ENCODE measurements at places on chromosomes 3 and 15.

- DNase-seq, result no peak
These were observed 54.6 kb upstream of the TOP2B start for GRCh38 chr3:25719321-25719720.

GRCh38 chr3:37762698-37763097, 99.0 kb upstream of the CTDSPL start:
- no peak for DNase-seq

GRCh38 chr15:29542994-29543393, 273.4 kb upstream of the NSMCE3 start:
- DNase-seq, result no peak

DNA sequence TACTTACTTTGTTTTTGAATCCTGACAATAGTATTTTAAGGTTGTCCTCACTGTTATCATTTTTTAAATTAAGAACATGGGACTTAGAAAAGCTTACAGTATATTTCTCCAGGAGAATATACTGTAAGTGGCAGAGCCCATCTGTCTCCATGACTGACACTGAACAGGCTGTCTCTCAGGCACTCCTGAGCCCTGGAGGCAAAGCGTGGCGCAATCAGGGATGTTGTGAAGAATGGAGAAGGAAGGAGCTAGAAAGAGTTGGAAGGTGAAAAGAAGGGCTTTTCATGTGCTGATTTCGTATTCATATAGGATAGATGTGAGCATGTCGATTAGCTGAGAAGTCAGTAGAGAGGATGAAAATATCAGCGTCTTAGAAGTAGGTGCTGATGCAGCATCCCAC, 41.5 kb downstream of the FGF12 start:
- no peak for DNase-seq

DNA sequence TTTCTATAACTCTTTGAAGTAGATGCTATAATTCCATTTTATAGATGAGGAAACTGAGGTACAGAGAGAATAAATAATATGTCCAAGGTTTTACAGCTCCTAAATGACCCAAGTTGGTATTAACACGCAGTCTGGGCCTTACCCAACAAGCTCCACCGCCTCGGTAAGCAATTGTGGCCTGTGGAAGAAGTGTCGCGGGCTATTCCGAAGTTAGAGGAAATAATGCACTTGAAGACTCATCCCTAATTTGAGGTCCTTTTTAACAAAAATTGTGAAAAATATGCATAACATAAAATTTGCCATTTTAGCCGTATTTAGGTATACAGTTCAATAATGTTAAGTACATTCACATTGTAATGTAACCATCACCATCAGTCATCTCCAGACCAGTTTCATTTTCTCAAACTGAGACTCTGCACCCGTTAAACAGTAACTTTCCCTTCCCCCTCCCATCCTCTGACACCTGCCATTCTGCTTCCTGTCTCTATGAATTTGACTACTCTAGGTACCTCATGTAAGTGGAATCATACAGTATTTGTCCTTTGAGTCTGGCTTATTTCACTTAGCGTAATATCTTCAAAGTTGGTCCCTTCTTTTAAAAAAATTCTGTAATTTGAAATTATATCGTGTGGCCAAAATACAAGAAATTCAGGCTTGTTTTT, 18.2 kb downstream of the IDH3A start:
- DNase-seq, result no peak

- no peak for DNase-seq
These were observed 784 bp upstream of the SAMMSON start for GRCh38 chr3:69998759-69999139.

DNA sequence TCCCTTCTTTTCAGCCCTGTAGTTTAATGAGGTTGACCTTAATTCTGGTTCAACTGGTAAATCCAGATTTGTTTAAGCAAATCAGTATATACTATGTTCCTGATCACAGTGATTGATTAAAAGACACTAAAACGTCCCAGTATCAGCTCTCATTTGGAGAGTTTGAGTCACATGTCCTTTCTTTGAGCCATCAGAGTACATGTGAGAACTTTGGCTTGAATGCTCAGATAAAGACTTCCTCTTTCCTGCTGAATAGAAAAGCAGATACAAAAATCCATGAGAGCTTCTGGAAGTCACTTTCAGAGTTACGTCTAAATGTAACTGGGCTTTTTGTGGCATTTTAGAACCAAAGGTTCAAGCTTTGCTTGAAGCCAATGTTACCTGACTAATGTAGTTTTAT, 341.8 kb upstream of the SATB1 start:
- DNase-seq, result no peak

DNA sequence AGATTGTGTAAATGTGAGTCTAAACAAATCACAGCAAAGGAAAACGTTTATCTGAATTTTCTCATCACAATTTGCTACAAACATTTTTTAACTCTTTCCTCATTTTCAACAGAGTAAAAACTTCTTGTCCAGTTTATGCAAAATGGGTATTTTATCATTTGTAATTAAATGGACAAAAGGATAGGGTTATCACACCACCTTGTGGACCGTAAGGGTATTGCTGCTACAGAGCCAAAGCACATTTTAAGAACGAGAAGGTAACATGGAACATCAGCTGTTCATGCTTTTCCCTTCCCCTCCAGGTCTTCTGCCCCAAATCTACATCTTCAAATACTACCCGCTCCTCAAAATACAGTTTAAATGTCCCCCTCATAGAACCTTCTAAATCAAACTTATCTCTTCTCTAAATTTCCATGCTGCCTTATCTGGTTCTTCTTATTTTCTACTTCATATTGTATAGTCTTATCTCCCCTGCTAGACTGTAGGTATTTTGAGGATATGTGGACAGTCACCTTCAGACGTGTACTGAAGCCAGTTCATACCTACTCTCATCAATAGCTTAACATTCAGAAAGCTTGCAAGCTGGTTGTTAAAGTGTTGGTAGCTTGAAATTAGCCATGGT, 12.8 kb upstream of the SETMAR start:
- DNase-seq, result no peak

GRCh38 chr3:10137178-10137577, 4.4 kb upstream of the VHL start:
- DNase-seq, result no peak

- no peak for DNase-seq
These were observed 188.3 kb downstream of the IL5RA start for GRCh38 chr3:2921903-2922302.

DNA sequence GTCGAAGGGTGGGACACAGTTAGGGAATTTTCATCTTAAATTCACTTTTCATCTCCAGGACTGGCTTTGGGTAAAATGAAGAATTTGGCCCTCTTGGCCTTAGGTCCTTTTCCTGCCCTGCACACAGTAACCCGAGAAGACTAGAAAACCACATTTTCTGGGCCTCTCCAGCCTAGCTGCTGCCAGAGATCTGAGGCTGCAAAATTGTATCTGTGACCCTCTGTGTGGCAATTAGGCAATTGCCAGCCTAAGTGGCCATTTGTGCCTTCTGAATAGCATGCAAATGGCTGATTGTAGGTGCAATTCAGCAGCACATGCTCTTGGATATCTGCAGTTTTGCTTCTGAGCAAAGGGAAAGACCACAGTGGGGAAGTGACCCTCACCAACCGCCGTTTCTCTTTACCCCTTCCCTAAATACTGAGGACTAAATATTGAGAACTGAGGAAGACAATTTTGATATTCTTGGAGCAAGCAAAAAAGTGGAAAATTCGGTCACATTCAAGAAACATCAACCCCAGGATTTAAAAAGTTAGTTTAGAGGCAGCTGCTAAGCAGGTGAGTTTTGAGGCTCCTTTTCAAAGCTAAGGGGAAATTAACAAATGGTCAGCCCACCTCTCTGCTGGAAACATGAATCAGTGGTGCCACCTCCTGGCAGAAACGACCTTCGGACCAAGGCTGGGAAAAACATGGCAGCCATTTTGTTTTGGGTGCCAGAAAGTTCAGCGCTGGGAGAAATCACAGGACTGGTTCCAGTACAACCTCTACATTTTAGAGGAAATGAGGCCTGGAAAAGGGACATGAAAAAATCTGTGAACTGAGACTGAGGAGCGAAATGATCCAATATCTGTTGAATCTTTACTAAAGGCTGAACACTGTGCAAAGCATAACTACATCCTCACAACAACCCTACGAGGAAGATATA, 56.6 kb upstream of the PRTG start:
- peak; percentile 15 for DNase-seq

GRCh38 chr3:70358978-70359580, 46.6 kb upstream of the MDFIC2 start:
- no peak for DNase-seq

DNA sequence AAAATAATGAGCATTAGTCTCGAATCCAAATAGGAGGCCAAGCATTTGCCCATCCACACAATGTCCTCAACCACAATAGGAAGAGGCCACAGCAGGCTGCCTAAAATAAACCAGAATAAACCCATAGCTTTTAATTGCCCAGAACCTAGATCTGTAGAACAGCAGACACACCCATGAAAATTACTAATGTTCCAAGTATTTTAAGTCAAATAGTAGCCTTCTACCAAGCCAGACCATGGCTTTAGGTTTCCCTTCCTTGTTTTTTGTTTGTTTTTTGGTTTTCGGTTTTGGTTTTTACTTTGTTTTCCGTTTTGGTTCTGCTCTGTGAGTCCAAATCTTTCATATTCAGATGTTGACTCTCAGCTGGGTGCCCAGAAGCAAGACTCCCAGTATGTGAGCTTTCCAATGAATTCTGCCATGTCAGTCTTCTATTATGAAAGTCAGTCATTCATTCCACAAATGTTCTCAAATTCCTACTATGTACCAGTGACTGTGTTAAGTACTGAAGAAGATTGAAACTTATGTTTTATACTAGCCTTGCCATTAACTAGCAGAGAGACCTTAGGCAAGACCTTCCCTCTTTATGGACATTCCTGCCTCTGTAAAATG, 57.8 kb upstream of the BOC start:
- DNase-seq, result no peak

GRCh38 chr3:149366941-149367840, 10.3 kb downstream of the TM4SF1 start:
- DNase-seq, result no peak

- no peak for DNase-seq
These were observed 423.0 kb upstream of the TPM1 start for GRCh38 chr15:62619526-62619925.

DNA sequence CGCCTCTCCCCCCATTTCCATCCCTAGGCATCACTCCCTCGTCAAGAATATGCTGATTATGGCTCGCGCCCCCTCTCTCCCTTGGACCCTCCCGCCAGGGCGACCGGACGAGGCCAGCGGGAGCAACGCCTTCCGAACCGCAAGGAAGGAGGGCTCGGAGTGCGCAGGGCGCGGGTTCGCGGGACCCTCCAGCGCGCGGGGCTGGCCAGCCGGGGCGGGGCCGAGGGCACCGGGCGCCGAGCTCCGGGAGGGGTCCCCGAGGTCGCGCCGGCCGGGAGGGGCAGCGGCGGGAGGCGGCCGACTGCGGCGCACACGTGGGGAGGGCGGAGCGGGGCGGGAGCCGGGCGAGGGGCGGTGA, 483 bp downstream of the EHD4 start:
- DNase-seq, result no peak

GRCh38 chr3:138946663-138947494, at the start of the genes FOXL2 and FOXL2NB:
Gene FOXL2, minus strand, starts transcription at chr3:138947137. Its CDS starts 415 bp downstream, at chr3:138946722.
Gene FOXL2NB, plus strand, starts transcription at chr3:138947217. Its CDS starts 148 bp downstream, at chr3:138947365.
- DNase-seq, result no peak

DNA sequence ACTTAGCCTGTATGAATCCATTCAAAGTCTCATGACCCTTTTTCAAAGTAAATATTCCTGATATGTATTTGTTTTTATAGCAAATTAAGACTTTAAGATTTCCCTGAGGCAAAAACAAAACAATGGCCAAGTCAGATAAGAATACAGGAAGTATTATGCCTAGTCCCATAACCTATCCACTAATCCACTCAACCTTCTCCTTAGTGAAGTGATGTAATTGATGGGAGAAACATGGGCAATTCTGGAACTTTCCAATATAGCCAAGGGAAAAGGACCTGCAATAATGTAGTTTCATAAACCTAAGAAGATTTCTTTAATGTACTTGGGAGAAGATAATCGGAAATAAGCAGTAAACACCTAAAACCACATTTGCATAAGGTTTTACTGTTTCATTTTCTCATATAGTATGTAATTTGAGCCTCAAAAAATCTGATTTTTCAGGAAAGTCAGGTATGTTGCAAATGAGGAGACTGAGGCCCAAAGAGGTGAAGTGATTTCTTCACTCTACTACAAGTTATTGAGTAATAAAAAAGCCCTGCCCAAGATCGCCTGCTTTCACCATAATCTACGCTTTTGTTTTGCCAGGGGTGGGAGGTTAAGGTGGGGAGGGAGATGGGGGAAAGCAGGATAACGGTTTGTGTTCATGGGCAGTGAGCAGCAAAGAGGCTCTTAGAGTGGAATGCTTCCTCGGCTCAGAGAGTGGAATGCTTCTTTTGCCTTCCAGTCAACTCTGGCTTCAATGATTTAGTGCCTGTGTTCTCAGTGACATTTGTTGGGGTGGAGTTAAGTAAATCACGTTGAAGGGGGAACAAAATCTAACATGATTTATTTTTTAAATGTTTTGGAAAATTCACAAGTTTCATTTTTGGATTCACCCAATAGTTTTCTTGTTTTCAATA, 95.0 kb upstream of the FNDC3B start:
- no peak for DNase-seq

- DNase-seq, result no peak
These were observed 207.5 kb upstream of the NR2F2 start for GRCh38 chr15:96123028-96123400.

DNA sequence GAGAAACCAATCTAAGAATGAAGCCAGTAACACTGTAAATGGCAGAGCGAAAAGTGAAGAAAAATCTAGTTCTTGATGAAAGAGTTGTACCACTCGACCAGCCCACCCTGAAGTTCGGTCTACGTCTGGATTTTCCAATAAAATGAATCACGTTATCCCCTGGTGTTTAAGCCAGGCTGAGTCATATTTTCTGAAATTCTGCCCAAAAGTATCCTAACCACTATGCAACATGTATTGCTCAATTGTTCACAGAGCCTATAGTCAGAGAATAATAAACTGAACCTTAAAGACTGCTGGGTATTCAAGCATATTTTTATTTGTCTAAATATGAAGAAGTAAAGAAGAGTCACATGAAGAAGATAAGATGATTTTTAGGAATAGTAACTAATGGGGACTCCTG, 245.7 kb downstream of the FGF12 start:
- no peak for DNase-seq

- DNase-seq, result no peak
These were observed 5.4 kb downstream of the CYFIP1 start for GRCh38 chr15:22974745-22975144.

DNA sequence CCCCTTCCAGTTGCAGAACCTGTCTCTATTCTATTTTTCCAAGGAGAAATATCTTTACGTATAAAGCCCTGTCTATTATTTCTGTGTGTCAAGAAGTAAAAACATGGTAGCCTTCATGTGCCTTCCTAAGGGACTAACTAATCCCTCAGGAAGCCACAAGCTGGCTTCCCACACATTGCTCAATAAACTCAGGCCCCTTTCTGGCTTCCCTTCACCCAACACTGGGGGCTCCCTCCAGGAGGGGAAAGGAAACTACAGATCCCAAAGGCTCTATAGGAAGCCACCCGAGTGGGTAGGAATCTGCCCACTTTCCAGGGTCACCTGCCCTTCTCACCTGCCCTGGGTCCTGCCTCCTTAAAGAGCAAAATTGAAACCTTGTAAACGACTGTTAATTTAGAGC, 4.6 kb downstream of the TLE3 start:
- no peak for DNase-seq

GRCh38 chr3:71461749-71462483, 121.6 kb downstream of the FOXP1 start:
- DNase-seq, result no peak

Data from GM12892 (cell line).